Fibroblast of mammary gland (primary cell): ENCODE measurements at places on chromosomes 12 and 14.
A peak's percentile ranks its signal among the peaks of the same experiment; 100 is the strongest.

GRCh38 chr14:88986146-88986841 is 161.8 kb downstream of the TTC8 start:
- peak; percentile 92 for DNase-seq

GRCh38 chr14:69928111-69928523 is 48.9 kb downstream of the SMOC1 start:
- DNase-seq, result peak; percentile 70

DNA sequence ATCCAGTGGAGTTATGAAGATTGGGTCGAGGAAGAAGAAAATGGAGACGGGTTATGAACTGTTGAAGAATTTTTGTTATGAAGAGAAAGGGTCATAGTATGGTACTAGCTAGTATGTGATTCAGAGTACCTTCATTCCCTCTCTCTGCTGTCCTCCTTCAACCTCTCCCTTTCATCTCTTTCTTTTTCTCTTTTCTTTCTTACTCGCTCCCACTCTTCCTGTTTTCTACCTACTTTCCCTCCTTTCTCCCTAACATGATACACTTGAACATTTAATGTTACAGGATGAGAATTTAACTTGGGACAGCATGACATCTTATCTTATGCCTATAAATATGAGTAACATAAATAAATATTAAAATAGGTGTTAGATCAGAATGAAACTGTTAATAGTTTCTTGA is 112.9 kb downstream of the CCDC91 start:
- DNase-seq, result no peak

- no peak for DNase-seq
Measured at GRCh38 chr12:56948881-56949280, 8.5 kb downstream of the RDH16 start.

GRCh38 chr14:33945210-33946088 is 5.4 kb downstream of the EGLN3 start:
- DNase-seq, result no peak
